ENCODE measurements at places on chromosomes 7 and 10.

DNA sequence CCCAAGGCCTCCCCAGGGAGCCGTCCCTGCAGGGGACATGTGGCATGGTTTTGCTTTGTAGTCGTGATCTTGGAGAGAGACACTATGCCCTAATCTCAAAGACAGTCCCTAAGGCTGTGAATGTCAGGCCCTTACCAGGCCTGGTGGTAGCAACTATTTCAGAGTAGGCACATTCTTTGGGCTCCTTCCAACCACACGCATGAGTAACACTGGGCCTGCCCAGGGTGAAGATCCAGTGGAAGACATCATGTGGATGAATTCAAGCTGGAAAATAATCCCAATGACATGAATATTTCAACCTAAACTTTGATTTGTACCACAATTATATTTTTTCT, 39.5 kb upstream of the INSIG1 start:
- DNase-seq, result no peak

- DNase-seq, result no peak
These were observed 128.6 kb downstream of the CCNY start for GRCh38 chr10:35464825-35465456.

DNA sequence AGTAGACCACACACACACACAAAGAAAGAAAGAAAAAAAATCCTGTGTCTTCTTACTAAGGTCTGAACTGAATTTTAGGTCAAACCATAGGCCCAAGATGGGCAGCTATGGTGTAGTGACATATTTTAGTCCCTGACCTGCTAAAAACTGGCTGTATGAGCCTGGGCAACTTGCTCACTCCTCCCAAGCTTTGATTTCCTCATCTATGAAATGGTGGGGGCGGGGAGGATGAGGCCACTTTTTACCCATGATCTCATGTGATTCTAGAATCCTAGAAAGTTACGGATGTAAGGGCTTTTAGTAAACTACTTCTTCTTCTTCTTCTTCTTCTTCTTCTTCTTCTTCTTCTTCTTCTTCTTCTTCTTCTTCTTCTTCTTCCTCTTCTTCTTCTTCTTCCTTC, 6.1 kb upstream of the CCL24 start:
- DNase-seq, result no peak

GRCh38 chr7:127710635-127711034, 58.6 kb downstream of the SND1 start:
- DNase-seq, result no peak

All from colonic mucosa (tissue), 4 donors.